Lower leg skin (tissue), 4 donors: ENCODE measurements at places on chromosomes 11 and 22. TPM values are rescaled to one million over a fixed set of nuclear protein-coding genes. Genes with fewer than 3 reads are reported as not detected.

- peak; percentile 50 for DNase-seq
Observed at GRCh38 chr11:113396690-113397089, 9.1 kb downstream of the ANKK1 start.

GRCh38 chr11:72274435-72274834 lies 30.5 kb upstream of the PHOX2A start:
- no peak for DNase-seq

DNA sequence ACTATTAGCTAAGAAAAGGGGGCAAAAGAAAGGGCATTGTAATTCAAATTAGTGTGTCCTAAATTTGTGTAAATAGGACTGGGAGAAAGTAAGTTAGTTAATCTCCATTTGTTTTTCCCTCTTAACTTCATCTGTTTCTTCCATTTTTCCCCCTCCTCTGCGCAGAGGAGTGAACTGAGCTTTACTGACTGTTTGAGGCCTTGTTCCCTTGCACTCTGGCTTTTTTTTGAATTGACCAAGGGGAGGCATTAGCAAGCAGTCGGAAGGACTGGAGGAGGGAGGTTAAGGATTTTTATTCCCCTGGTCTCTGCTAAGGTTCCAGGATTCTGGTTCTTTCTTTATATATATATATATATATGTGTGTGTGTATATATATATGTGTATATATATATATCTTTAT lies 15.2 kb upstream of the FANCF start:
- DNase-seq = no peak

GRCh38 chr11:112931703-112932102 lies 29.5 kb upstream of the NCAM1 start:
- no peak for DNase-seq

- DNase-seq = peak; percentile 93
Observed at GRCh38 chr11:833114-833791, 501 bp downstream of the CD151 start.

- no peak for DNase-seq
Observed at GRCh38 chr11:58276151-58276550, 8.1 kb upstream of the OR10W1 start.

DNA sequence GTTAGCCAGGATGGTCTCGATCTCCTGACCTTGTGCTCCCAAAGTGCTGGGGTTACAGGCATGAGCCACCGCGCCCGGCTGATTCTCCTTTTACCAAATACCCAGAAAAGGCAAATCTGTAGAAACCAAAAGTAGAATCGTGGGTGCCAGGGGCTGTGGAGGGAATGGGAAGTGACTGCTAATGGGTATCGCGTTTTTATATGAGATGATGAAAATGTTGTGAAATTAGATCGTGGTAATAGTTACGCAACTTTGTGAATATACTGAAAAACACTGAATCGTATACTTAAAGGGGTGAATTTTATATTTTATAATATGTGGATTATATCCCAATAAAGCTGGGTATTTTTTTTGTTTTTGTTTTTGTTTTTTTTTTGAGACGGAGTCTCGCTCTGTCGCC lies 48.2 kb upstream of the CREB3L1 start:
- DNase-seq = no peak

- DNase-seq = no peak
Observed at GRCh38 chr11:73914284-73914683, 36.5 kb upstream of the DNAJB13 start.

GRCh38 chr11:134542401-134543165 lies 130.5 kb upstream of the B3GAT1 start:
- DNase-seq = peak; percentile 80

DNA sequence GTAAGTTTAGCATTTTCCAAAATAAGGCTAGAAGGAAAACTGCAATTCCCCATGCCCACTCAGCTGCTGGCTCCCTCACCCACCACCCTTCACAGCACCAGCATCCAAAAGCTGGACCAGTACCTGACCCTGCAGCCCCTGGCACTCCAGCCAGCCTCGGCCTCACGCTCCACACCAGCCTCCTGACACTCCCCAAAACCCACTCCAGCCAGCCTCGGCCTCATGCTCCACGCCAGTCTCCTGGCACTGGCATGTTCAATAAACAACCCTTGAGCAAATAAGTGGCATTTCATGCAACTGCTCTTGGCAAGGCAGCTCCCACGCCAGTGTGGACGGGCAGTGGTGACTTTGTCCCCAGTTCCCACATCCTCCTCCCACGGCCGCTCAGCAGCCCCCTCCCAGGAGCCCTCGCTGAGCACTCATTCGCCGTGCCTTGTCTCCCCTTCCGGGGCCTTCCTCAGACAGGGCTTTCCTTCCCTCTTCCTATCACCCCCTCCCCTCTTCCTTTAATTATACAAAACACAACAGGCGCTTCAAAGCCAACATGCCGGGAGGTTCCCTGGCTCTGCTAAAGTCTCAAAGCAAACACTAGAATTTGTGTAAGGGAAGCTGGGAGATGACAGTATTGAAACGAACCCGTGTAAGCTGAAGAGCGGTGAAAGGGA lies 6.8 kb downstream of the TOLLIP start:
- DNase-seq = peak; percentile 80

DNA sequence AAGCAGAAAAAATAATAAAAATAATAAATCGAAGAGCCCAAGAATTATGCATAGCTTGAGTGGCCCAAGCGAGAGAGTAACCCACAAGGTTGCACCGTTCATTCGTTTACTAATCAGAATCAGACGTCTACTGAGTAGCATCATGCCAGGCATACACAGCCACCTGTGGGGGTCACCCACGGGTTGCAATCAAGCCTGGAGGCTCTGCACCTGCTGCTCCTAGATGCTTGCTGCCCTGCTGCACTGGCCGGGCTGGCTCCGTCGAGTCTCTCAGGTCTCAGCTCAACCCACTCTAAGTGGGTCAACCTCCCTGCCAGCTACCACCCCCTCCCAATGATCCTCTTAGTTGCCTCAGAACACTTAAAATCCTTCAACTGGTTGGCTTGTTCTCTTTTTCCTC lies 2.0 kb upstream of the TESMIN start:
- no peak for DNase-seq

DNA sequence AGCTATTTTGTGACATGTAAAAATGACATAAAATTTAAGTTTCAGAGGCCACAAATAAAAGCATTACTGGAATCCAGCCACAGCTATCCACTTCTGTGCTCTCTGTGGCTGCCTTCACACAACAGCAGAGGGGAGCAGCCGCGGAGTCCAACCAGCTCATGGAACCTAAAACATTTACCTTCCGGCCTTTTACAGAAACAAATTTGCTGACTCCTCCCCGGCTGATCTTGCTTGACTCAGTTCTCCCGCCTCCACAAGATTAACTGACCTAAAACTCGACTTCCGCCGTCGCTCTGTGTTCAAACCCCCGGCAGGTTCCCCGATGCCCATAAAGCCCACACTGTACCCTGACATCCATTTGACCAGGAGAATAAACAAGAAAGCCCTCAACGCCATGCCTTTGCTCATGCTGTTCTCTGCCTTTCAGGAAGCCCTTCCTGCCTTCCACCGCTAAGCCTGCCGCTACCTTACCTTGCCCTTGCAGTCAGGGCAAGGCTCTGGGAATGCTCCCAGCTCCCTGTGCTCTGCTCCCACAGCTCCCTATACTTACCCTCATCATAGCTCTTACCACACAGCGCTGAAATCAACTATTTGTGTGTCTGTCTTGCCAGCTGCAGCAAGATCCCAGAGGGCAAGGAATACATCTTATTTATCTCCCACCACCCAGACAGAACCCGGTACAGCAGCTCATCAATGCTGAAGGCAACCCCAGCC lies 35.4 kb downstream of the MICAL3 start:
- no peak for DNase-seq

GRCh38 chr22:50700387-50701075 lies 27.9 kb downstream of the SHANK3 start:
- peak; percentile 85 for DNase-seq

Gene AKIP1
- 10.1 TPM for total RNA-seq

Gene JAML
- total RNA-seq = 3.0 TPM

Gene DDTL
- total RNA-seq = not detected

Gene BACE1
- 20.0 TPM for total RNA-seq

Gene ZNF215
- 0.36 TPM for total RNA-seq

Gene C11orf42
- total RNA-seq = not detected

Gene PLAAT5
- 1.1 TPM for total RNA-seq

Gene MOGAT2
- 0.21 TPM for total RNA-seq

Gene UVRAG
- total RNA-seq = 28.0 TPM
